ENCODE measurements at places on chromosomes 12 and 14. TPM values are rescaled to one million over a fixed set of nuclear protein-coding genes. Genes with fewer than 3 reads are reported as not detected.

The OR4Q3 gene
- total RNA-seq, result not detected

The MYO1A gene
- 1.5 TPM for total RNA-seq

DNA sequence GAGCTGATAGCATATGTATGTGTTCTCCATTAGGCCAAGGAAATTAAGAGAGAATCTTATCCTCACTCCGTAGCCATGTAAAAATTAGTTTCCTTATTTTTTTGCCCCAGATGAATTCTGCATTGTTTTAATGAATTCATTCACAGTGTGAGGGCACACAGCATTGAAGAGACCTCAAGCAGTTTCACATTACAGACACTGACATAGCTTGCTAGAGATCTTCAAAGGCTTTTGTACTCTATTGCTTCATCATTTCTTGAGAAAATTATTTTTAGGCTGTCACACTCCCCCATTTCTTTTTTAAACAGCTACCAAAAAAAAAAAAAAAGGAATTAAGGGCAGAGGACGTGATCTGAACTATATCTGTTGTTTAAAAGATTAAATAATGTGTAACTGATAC, 251.1 kb downstream of the BCAT1 start:
- H3K27me3 ChIP-seq, result no peaks in the 10 kb centered on the region
- no peak overlapping the region for H3K4me3 ChIP-seq
- no peak overlapping the region for H3K27ac ChIP-seq
- no peaks in the 10 kb centered on the region for H3K4me1 ChIP-seq
- DNase-seq, result no peak

GRCh38 chr14:63642656-63643382, 1.1 kb upstream of the WDR89 start:
- H3K4me3 ChIP-seq, result peak overlapping the region; percentile 69
- DNase-seq, result no peak
- H3K27ac ChIP-seq, result peak overlapping the region; percentile 91
- no peaks in the 10 kb centered on the region for H3K27me3 ChIP-seq
